ENCODE measurements at places on chromosomes 5 and 9.

GRCh38 chr5:170643591-170643990 lies 139.8 kb downstream of the KCNIP1 start:
- no peak for DNase-seq

- DNase-seq, result no peak
These were observed 33.1 kb upstream of the TLX3 start for GRCh38 chr5:171275841-171276544.

DNA sequence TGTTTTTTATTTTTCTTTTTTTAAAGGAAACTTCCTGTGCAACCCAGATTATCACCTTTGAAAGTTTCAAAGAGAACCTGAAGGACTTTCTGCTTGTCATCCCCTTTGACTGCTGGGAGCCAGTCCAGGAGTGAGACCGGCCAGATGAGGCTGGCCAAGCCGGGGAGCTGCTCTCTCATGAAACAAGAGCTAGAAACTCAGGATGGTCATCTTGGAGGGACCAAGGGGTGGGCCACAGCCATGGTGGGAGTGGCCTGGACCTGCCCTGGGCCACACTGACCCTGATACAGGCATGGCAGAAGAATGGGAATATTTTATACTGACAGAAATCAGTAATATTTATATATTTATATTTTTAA lies 2.1 kb downstream of the CSF2 start:
- DNase-seq, result no peak

- DNase-seq, result no peak
These were observed 39.2 kb downstream of the NSG2 start for GRCh38 chr5:174084691-174085154.

- DNase-seq, result no peak
These were observed 5.1 kb downstream of the SPINK1 start for GRCh38 chr5:147826361-147826760.

DNA sequence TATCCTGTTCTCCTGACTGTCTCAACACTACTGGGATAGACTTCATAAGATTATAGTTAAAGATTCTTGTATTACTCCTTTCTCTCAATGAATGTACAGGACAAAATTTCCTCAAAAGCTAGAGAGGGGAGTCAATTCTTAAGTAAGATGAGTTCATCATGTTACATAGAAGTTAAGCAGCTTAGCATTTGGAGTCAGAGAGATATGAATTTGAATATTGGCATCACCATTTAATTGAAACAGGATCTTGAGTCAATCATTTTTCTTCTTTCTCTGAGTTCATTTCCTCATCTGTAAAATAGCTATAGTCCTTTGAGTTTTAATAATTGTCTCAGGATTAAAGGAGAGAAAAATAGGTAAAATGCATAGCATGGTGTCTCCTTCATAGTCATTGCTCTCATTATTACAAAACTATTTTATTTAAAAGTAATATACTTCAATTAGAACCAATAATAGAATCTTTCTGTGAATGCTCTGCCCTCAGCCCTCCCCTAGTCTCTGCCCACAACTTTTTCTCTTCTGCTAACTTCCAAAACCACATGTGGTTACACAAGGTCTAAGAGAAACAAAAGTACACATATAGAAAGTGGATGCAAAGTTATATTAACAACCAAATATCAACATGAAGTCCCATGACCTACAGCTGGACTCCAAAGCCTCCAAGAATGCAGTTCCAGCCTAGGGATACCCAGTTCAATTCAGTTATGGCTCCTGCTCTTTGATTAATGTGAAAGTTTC lies 265.6 kb downstream of the TLE1 start:
- no peak for DNase-seq

DNA sequence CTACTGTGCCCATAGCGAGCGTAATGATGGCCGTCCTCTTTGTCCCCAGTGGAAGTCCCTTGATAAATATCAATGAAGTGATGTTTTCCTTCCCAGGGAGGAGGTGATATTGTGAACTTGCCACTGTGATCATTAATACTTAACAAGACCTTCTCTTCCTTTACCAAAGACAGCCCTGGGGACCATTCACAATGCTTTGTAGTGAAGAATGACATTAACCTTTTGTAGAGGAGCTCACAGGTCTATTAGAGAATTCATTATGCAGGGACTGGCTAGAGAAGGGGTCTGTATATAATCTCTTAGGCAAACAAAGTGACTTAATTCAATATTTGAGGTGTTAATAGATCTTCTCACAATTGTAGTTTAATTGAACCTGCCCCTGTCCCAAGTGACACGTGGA lies 452.9 kb upstream of the DMAC1 start:
- DNase-seq, result no peak

- DNase-seq, result no peak
These were observed 338.6 kb downstream of the TMEM38B start for GRCh38 chr9:106032978-106033377.

GRCh38 chr5:177427211-177427822 lies 841 bp downstream of the GRK6 start:
- no peak for DNase-seq

GRCh38 chr9:6715755-6716643 lies 41.8 kb upstream of the KDM4C start:
- DNase-seq, result peak; percentile 77

GRCh38 chr5:116479776-116480675 lies 94.6 kb downstream of the SEMA6A start:
- no peak for DNase-seq

GRCh38 chr5:74916831-74917710 lies 50.9 kb upstream of the FAM169A start:
- no peak for DNase-seq

DNA sequence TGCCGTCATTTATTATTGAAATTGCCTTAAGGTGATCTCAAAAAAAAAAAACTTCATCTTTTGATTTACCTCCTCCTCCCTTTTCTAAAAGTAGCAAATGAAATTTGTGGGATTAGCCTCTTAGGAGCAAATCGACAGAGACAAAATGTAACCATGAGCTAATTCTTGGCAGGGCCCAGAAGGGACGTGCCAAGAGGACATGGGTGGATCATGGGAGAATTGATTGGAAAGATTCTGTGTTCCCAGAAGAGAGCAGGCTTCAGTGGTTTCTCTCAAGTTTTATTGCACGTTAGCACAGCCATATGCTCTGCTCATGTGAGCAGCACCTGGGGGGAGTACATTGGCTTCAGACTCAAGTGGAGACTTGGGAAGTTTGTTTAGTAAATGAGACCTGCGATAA lies 394.6 kb downstream of the ELAVL2 start:
- no peak for DNase-seq

DNA sequence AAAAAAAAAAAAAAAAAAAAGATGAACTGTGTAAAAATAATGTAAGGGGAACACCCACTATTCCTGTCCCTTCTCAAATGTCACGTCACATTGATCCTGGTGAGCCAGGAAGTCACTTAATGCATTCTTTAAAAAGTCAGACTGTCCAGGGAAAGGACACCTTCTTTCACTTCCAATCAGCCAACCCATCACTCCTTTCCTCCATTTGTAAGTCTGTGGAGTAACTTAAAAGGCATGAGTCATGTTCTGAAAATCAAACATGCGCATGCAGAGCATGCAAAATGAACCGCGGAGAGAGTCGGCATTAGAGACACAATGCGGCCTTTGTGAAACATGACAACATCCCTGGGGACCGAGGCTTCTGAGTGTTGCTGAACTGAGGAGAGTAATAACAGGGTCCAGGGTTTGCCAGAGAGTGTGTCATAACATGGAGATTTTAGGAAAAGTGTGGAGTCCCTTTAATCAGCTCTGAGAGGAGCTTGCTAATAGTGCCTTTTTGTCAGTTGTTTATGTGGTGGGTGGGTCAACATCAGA lies 77.6 kb upstream of the SEMA6A start:
- DNase-seq, result no peak

- DNase-seq, result no peak
These were observed 118.9 kb downstream of the NXNL2 start for GRCh38 chr9:88653911-88654310.

DNA sequence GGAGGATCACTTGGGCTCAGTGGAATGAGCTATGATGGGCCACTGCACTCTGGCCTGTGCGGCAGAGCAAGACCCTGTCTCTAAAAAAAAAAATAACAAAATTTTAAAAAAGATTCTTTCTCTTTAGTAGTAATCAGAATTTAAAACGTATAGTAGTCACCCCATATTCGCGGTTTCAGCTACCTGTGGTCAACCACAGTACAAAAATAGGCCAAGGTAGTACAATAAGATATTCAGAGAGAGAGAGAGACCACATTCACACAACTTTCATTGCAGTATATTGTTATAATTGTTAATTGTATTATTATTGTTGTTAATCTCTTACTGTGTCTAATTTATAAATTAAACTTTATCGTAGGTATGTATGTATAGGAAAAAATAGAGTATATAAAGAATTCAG lies 18.7 kb downstream of the INIP start:
- peak; percentile 16 for DNase-seq

GRCh38 chr9:73402081-73403028 lies 250.7 kb downstream of the ANXA1 start:
- DNase-seq, result no peak

GRCh38 chr5:14261856-14262611 lies 118.9 kb downstream of the TRIO start:
- no peak for DNase-seq

- DNase-seq, result no peak
These were observed 227.0 kb upstream of the ISL1 start for GRCh38 chr5:51156222-51156621.

GRCh38 chr9:99753436-99753835 lies 68.2 kb upstream of the NR4A3 start:
- DNase-seq, result no peak

DNA sequence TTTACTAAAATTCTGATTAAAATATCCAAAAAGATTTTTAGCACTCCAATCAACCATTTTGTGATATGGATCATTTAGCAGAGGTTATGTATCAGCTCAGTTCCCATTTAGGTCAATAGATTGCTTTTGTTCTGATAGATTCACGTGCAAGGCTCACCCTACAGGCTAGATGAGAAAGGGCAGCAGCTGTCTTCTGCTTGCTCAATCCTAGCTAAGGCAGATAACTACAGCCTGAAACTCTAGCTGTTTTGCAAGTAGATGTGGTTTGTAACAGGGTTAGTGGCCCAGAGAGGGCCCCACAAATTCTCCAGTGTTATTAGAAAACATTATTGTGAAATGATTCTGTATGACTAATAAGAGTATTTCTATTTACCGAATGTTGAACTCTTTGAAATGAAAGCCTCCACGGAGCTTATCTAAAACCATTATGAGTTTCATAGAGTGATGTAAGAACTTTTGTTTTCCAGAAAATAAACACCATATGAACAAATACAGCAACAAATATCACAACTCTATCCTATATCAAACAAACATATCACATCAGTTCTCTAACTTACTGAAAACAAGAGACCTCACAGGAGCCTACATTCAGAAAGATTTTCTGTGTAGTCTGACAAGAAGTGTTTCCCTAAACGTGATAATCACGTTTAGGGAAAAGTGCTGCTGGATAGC lies 841.9 kb upstream of the ACO1 start:
- peak; percentile 49 for DNase-seq

DNA sequence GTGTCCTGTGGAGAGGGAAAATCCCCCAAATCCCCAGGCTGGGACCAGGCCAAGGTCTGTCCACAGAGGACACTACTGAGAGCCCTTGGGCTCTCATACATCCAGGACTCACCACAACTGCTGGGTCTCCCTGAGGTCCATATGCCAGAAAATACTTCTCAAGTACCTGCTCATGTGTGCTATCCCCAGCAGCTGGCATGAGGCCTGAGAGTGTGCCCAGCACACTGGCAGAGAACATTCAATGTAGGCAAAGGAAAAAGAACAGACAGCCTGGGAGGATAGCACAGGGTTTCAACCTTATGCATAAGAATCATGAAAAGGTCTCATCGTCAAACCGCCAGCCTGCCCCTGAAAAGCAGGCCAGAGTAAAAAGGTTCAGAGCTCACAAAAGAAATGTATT lies 154.1 kb upstream of the TAS2R1 start:
- no peak for DNase-seq

GRCh38 chr5:95720094-95720786 lies 10.9 kb upstream of the RHOBTB3 start:
- DNase-seq, result no peak

GRCh38 chr9:132061526-132061925 lies 18.1 kb downstream of the MED27 start:
- no peak for DNase-seq

- DNase-seq, result no peak
These were observed 370.9 kb upstream of the PRR16 start for GRCh38 chr5:120093178-120093577.

- DNase-seq, result no peak
These were observed 35.6 kb upstream of the ANKRD33B start for GRCh38 chr5:10528056-10528816.

GRCh38 chr9:80649001-80649420 lies 1040.3 kb downstream of the TLE1 start:
- DNase-seq, result no peak

GRCh38 chr9:98481676-98482075 lies 226.2 kb upstream of the TBC1D2 start:
- no peak for DNase-seq

- no peak for DNase-seq
These were observed 14.0 kb downstream of the OSTF1 start for GRCh38 chr9:75102177-75102790.

GRCh38 chr5:73945505-73945904 lies 319.5 kb downstream of the ARHGEF28 start:
- peak; percentile 3 for DNase-seq

DNA sequence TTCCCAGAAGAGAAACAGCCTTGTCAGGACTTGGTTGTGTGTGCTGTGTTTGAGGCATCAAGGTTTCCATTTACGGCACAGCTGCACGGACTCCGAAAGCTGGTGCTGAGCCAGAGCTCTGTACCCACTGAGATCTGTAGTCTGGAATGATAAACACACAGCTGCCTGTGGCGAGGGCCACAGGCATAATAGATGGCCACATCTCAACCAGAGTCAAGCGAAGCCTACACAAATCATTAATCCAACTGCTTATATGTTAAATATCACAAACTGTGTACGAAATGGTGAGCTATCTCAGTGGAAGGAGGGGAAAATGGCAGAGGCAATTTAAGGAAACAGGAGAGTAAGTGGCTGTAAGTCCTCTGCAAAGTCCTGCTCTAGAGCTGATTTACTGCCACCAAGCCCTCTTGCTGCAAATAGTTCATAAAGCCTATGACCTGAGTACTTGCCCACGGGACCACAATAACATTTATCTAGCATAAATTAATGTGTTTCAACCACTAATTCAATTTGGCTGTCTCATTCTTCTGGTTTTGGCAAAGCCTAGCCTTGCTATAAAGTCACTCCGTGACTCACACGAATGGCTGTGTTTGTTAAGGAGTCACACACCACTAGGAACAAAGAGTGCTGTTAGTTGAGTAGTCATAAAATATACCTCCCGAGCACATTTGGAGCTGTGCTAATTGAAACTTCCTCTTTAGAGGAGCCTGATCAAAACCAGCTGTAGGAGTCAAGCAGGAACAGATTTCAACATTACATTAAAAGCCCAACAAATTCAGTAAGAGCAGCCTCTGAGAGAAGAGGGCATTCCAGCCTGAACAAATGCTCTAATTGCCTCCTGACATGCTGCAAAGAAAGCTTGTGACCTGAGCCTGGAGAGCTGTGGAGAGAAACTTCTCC lies 738.6 kb upstream of the ZNF608 start:
- no peak for DNase-seq
